ENCODE measurements at places on chromosomes 1 and 21. TPM values are rescaled to one million over a fixed set of nuclear protein-coding genes. Genes with fewer than 3 reads are reported as not detected.

The HRNR gene
- not detected for total RNA-seq

The PWP2 gene
- 9.5 TPM for total RNA-seq

The RPE65 gene
- not detected for total RNA-seq

The GBP2 gene
- total RNA-seq = 2.7 TPM

The ANKRD35 gene
- not detected for total RNA-seq

The FTCD gene
- not detected for total RNA-seq
